Hematopoietic multipotent progenitor cell treated with erythropoietin and hydrocortisone succinate and interleukin-3 and kit ligand, for 8 days (in vitro differentiated cells): ENCODE measurements at places on chromosomes 1 and 21.

GRCh38 chr1:211329764-211330201 is 3.1 kb downstream of the TRAF5 start:
- DNase-seq, result no peak

DNA sequence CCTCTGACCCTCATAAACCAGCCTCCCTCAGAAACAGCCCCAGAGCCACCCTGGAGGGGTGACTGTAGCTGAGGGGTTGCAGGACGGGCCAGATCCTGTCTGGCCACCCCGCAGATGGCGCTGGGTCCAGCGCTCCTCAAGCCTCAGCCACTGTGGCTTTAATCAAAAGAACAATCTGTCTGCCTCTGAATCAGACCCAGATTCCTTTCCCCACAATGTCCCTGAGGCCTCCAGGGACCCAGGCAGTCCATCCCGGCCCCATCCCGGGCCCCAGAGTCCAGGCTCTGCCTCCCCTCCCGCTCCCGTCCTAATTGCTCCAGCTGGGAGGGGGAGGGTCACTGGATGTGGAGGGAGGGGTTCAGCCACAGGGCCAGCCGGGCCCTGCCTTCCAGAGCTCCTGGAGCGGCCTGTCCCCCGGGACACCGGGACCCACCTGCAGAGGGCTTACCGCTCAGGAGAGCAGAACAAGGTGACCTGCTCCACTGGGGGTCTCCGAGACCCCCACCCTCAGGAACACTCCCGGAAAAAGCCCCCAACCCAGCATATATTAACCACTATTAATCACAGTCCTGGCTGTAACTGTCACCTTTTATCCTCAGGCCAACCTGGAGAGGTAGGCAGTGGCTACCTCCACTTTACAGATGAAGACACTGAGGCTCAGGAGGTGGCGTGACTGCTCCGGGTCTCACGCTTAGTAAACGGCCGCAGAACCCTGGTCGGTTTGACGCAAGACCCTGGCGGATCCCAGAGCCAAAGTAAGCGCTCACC is 836 bp upstream of the FBLIM1 start:
- no peak for DNase-seq

DNA sequence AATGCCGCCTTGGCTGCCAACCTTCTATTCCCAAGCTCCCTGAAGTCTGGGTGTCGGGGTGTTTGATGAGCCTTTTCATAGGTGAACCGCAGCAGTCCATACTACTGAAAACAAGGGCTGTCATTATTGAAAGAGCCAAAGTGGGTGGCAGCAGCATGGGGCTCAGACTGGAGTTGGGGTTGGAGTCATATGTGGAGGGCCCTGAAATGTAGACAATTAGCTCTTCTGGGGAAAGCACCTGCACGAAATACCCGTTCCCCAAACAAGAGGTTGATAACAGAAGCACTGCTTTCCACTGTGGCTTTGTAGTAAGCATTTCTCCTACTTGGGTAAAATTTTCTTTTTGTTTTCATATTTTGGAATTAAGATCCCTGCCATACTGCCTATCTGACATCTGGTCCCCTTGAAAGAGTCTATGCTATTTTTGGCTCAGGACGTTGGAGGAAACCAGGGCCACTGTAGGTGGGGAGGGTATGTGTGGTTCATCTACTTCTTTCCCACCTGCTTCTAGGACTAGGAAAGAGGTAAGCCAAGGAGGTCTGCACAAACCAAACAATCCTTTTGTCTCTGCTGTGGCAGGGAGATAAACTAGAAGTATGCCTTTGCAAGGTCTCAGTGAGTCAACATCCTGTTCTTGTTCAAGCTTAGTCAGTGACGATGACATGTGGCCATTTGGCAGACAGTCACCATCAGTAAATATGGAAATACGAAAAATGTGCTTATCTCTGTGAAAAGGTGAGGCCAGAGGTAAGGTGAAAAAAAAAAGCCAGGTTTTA is 197.0 kb upstream of the UBE2U start:
- peak; percentile 7 for DNase-seq

DNA sequence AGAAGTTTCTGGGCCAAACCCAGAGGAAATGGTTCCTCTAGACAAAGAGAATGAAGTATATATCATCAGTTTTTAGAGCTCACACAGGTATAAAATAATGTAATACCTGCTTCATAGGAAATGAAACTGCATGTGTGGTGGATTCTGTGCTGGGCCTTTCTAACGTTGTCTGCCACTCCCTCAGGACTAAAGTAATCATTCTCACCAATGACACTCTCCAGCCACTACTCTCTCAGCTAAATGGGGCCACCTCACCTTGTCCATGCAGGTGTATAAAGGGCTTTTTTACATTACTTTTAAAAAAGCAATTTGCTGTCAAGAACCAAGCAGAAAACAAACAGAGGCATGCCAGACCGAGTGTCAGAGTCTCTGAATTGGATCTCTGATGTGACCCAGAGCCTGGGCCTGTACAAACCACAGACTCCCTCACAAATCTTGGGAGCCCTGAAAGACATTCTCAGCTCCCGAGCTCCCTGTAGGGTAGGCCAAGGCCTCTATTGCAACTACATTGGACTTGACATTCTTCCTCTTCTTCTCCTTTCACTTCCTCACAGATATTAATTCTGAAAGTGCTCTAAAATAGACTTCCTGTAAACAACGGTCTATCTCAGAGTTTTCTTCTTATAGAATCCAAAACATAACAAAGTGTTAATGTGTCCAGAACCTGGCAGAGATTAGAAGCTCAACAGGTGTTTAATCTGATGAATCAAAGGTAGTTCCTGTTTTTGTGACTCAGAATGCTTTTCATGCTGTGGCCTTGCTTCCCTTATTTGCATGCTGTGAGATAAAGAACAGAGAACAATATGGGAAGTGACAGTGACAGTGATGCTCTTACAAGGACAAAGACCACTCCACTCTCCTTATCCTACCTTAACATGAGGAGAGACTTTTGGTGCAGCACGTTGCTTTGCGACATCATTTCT is 8.6 kb downstream of the AIM2 start:
- DNase-seq, result no peak

DNA sequence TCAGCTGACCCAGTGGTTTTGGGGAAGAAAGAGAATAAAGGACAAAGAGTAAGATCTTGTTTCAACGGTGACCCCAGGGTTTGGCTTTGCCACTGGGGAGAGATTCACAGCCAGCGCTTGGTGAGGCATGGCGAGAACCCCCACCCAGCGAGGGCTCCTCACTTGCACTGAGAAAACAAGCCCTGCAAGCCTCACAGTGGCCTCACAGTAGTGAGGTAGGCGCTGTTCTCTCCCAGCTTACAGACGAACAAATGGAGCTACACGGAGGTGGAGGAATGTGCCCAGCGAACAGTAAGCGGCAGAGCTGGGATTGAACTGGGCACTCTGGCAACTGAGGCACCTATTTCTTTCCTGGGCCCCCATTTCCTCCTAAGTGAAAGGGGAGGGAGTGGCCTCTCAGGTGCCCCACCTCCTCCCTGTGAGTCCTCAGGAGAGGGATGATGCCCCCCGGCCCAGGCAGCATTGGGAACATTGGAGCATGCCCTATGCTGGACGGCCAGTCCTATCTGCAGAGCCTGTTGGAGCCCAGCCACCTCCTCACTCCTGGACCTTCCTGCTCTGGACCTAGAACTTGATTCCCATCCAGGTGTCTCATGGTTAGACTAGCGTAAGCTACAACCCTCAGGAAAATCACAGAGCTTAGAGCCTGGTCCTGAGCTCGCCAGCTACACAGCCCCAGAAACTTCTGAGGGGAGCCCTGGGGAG is 73.4 kb upstream of the EDN2 start:
- no peak for DNase-seq

DNA sequence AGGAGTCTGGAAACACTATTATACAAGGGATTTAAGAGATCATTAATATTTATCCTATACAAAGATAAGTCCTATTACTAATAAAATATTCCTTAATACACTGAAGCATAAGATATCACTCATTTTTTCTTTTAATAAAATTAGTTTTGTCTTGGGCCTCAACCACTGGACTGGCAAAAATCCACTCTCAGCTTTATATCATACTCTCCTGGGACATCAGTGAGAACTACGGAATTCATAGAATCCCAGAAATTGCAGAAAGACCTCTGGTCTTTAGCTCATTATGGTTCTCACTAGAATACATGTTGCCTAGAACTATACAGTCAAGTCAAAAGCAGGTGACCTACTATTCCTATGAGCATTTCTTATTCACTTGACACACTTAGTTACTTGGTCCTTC is 285.0 kb downstream of the LRRC40 start:
- no peak for DNase-seq

DNA sequence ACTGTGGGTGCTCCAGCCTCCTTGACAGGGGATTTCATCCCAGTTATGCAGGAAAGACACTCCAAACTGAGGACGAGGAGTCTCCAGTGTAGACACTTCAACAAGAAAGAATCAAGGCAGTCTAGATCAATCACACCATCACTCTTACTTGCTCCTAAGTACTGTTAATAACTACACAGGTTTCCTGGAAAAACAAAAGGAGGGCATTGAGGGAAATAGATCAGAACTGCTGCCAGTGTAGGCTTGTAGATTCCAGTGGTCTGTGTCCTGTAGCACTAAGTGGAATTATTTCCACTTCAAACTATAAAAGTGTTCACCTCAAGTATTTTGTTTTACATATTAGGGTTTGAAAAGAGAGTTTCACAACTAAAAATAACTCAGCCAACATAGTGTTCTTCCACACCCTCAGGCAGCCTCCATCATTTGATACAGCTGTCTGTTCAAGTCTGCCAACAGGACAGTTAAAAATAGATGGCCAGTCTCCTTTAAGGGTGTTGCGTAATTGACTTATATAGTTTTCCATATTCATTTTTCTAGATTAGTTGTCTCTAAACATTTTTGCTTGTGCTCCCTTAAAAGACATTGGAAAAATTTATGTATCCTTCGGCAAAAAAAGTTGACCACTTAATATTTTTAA is 32.0 kb upstream of the AGL start:
- no peak for DNase-seq

DNA sequence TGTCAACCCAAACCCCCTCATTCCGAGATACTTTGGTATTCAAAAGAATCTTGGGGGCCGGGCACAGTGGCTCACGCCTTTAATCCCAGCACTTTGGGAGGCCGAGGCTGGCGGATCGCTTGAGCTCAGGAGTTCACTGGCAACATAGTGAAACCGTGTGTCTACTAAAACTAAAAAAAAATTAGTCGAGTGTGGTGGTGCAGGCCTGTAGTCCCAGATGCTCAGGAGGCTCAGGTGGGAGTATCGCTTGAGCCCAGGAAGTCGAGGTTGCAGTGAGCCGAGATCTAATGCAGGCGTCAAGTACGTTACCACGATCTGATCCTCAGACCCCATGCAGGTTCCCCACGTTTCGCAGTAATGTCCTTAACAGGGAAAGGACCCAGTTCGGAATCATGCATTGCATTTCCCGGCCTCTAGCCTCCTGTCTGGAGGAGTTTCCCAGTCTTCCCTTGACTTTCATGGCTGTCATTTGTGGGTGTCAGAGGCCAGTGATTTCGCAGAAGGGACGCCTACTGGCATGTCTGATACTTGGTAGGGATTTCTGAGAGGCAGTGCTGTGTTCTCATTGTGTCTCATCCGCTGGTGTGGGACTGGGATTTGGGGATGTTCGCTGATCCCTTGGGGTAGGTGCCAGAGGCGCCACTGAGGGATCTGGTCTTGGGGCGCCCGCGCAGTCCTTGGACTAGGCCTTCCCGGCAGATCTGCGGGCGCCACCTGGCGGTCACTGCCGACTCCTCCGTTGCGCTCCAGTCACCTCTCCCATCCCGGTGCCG is 39.3 kb upstream of the HMGN1 start:
- peak; percentile 88 for DNase-seq

DNA sequence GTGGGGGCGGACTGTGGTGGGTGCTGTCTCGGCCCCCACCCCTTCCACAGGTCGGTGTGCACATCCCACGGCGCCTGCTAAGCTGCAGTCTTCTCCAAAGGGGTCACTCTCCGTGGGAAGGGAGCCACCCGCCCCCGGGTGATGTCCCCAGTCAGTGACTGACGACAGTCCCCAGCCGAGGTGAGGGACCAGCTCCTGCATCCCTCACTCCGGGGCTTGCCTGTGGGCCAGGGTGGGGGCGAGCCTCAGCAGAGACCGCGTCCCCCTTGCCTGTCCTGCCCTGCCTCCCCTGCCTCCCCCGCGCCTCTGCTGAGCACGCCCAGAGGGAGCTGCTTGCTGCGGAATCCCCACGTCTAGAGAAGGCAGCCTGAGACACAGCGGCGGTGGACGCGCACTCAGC is 35.9 kb upstream of the PDE9A start:
- DNase-seq, result no peak

- DNase-seq, result no peak
Measured at GRCh38 chr1:221822591-221822990, 80.7 kb upstream of the DUSP10 start.

GRCh38 chr1:208209896-208210589 is 34.1 kb downstream of the PLXNA2 start:
- no peak for DNase-seq

- peak; percentile 53 for DNase-seq
Measured at GRCh38 chr1:25487628-25488027, 55.8 kb upstream of the LDLRAP1 start.

DNA sequence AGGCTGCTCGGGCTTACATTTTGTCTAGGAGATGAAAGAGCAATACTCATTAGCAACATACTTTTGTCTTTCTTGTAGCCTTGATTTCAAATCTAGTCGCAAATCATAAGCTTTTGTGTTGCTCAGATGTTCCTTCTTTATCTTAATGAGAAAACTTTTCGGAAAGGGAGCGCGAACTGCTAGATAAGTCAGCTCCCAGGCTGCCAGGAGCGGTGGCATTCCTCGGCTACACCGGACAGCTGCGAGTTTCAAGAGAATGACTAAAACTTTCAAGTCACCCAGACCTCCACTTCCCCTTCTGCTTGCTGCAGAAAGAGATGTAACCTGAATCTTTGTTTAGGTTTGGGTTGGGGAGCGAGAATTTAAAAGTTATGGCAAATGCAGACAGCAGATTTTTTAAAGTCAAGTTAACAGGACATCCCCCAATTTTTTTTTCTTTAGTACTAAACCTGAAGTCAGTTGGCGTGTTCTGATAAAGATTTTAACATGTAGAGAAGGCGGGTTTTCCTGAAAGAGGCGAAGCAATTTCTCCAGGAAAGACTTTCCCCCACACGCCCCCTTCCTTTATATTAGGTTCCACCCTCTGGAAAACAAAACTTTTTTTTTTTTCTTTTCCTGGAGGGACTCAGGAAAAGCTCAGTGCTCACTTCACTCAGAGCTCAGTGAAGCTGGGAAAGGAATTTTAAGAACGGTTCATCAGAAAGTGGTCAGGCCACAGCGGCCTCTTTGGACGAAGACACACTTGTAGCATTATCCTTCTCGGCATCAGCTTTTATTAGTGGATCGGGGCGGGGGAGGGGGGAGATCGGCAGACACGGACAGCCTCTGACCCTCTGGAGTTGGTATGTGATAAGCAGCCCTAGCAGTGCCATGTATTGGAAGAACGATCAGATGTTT is at the start of gene LHX8:
TSS of gene LHX8 (plus strand) at position 639 of the 897 bp plus-strand sequence. CDS start 2,227 bp downstream, outside the sequence.
- no peak for DNase-seq

DNA sequence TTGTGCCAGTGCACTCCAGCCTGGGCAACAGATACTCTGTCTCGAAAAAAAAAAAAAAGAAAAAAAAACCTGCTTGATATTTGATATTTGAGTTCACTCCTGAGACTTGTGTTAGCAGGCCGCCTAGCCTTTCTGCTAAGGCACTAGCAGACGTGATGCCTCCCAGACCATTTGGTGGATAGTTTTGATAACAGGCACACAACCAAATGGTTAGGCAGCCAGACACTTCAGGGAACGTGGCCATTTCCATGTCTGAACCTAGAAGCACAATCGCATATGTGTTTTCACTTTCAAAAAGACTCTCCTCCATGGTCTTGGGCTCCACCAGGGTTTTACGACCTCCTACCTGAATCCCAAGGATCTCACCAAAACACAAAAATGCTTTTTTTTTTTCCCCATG is 1319.5 kb downstream of the BRINP3 start:
- no peak for DNase-seq

- DNase-seq, result peak; percentile 59
Measured at GRCh38 chr21:34510148-34511142, 1.6 kb downstream of the KCNE1 start.

- no peak for DNase-seq
Measured at GRCh38 chr1:119007670-119008482, 19.7 kb upstream of the TBX15 start.
